Naive thymus-derived CD4-positive, alpha-beta T cell (primary cell): ENCODE measurements at places on chromosomes 1 and 21. TPM values are rescaled to one million over a fixed set of nuclear protein-coding genes. Genes with fewer than 3 reads are reported as not detected.

DNA sequence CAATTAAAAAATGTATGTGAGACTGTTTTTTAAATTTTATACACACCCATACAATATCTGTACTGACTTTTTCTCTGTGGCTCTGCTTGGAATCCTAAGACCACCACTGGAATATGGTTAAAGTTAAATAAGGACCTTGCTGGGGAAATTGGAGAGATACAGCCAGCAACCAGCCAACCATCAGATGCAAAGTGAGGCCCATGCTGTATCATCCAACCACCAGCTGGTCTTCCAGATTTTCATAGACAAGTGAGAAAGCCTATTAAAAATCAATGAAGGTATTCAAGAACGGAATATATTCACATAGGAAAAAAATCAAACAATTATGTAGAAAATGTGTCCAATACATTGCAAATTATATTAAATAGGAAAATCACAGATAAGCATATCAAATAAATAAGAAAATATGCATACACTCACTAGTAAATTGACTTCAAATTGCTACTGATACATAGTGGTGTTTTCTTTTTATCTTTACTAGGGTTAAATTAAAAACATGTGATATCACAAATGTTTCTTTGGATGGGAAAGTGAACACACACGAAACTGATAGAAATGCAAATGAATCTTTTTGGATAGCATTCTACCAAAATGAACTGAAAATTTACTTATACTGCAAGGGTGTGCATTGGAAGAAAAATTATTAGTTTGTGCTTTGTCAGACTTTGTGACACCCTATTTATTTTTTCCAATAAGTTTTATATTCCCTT is 1486.3 kb downstream of the BRINP3 start:
- DNase-seq = no peak

DNA sequence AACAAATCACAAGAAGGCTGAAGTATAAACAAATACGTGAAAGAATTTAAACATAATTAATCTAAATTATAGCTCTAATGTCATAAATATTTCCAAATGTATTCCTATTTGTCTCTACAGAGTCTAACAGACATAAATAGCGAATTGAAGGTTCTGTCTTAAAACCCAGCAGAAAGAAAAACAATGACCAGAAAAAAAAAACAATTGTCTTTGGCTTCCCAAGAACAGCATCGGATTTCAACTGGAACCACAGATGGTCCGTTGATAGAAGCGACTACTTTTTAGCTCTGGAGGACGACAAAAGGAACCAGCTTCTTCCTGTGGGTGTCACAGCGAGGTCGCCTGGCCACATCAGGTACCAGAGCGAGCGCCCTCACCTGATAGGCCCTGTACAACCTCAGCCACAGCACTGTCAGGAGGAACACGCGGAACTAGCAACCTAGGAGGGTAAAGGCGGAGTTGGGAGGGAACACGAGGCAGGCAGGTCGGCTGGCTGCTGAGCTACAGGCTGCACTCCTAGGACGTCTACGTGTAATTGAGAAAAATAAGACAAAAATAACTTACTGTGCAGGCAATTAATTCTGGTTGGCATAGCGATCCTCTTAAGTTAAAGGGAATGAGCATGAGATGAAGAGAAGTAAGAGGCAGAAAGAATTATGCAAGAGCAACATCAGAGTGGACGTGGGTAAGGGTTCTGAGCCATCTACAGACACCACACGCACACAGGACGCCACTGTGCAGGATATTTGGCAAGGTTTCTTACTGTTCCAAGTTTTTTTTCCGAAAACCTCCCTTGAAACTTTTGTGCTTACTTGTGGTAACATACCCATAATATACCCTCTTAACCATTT is 16.7 kb upstream of the PRDM15 start:
- peak; percentile 64 for DNase-seq

- DNase-seq = peak; percentile 27
These were observed 9.9 kb downstream of the TGFBR3 start for GRCh38 chr1:91876040-91876470.

DNA sequence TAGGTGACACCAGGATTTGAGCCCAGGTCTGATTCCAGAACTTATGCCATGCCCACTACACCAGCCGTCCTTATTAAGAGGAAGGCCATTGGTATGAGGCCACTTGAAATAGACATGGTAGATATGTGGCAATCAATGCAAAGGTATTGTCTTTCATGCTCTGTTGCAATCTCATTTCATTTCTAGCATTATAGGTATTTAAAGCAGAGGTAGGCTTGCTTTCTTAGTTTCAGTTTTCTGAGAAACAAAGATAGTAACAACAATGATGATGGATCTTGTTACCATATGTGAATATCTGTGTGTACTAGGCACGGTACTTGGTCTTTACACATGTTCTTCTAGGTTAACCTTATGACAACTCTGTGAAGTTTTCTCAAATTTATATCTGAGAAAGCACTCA is 113.1 kb downstream of the FGGY start:
- no peak for DNase-seq

DNA sequence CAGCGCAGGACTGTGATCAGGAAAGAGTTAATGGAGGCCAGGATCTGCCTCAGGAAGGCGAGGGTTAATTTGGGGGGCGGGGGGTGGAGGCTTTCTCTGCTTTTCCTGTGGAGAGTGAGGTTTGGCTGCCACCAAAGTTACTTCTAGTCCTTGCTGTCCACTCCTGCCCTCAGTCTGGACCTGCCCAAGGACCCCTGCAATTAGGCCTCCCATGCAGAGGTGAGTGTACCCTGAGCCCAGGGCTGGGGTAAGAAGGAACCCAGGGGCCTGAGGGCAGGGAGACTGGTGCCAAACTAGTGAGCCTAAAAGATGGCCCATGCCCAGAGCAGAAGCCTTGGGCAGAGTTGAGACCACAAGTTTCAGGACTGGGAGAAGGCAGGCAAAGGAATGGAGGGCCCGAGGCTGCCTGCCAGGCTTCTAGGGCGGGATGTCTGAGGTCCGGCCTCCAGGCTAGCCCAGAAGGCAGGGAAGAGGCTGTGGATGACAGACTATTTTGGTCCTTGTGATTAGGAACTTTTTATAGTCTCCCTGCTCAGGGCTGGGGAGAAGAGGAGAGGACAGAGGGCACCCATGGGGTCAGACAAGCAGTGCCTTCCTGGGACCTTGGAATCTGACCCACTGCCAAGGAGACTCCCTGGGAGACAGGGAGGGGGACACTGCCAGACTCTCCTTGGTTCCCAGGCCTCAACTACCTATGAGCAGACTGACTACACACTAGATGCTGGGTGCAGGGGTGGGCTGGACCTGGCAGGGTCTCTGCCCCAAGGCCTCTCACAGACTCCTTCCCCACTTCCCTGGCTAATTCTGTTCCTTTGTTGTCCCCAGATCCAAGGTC is at the start of gene FAM110D:
TSS of gene FAM110D (plus strand) at position 172 of the 835 bp plus-strand sequence. CDS start 2,213 bp downstream, outside the sequence.
- no peak for DNase-seq

- DNase-seq = peak; percentile 16
These were observed 1.0 kb upstream of the CDKN2C start for GRCh38 chr1:50968821-50969610.

DNA sequence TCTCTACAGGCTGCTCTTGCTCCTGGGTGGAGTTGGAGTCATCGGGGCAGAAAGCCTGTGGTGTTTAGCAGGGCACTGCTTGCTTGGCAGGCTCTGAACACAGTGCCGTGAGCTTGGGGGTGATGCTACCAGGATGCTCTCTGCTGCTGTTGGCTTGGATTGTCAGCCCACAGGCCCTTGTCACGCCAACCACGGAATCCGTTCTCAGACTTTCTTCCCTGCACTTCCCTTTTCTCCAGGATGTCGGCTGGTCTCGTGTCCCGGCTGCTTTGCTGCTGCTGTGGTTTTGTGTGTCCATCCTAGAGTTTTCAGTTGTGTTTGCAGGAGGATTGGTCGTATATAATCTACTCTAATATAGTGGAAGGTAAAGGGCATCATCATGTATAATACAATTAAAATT is 44.4 kb upstream of the TTC34 start:
- no peak for DNase-seq

- DNase-seq = no peak
These were observed 3.5 kb upstream of the SLC44A5 start for GRCh38 chr1:75614399-75614756.

DNA sequence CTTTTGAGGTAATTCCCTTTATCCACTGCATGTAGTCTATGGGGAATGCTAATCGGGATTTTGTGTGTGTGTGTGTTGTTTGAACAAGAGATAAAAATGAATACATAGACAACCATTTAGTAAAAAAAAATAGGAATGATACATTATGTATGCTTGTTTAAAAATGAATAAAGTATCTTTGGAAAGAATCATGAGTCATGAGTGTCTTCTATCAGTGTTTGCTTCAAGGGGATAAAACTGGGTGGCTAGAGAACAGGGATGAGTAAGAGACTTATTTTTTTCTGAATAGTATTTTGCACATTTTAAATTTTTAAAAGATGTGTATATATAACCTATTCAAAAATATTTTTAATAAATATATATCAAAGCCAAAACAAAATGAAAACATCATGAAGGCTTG is 839.4 kb upstream of the ADGRL4 start:
- no peak for DNase-seq

GRCh38 chr1:119981986-119982815 is 85.9 kb upstream of the ADAM30 start:
- no peak for DNase-seq

DNA sequence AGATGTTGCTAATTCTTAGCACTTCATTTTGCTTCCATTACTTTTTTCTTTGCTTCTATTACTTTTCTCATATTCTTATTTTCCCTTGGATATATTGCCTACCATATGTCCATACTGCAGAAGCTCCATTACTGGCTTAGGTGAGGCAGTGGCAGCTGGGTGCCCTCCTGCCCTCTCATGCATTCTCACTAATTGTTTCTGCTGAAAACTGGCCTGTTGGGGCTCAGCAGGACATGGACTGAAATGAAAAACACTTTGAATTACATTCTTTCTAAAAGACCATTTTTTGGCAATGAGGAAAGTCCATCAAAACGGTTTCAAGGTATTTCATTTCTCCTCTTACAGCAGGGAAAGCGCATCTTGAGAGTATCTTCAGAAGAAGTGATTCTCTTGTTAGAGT is 122.9 kb downstream of the MAST2 start:
- DNase-seq = no peak

- peak; percentile 38 for DNase-seq
These were observed 25.5 kb downstream of the TNFRSF8 start for GRCh38 chr1:12088607-12089006.

DNA sequence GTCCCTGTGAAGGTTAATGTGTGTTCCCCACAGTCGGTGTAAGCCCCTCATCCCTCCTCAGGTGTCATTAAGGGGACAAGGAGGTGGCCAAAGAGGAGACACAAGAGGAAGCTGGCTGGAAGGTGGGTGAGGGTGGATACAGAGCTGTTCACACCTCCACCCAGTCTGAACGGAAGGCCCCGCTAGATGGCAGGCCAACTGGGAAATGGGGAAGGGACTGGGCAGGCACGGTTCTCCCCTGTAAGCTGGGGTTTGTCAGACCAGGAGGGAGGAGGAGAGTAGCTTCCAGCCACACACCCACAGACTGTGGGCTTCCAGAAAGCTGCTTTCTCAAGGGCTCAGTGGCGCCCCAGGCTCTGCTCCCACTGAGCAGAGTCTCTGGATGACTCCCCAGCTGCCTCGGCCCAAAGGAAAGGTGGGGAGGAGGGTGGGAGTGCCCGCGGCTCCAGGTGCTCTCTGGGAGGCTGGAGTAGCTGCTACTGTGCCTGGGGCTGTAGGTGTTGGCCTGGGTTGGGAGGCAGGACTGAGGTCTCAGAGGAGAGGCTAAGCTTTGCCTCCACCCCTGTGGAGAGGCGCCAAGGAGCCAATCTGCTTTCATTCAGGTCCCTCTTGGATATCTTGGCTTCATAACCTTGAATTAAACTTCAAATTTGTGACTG is 41.2 kb downstream of the PCP4 start:
- DNase-seq = no peak

DNA sequence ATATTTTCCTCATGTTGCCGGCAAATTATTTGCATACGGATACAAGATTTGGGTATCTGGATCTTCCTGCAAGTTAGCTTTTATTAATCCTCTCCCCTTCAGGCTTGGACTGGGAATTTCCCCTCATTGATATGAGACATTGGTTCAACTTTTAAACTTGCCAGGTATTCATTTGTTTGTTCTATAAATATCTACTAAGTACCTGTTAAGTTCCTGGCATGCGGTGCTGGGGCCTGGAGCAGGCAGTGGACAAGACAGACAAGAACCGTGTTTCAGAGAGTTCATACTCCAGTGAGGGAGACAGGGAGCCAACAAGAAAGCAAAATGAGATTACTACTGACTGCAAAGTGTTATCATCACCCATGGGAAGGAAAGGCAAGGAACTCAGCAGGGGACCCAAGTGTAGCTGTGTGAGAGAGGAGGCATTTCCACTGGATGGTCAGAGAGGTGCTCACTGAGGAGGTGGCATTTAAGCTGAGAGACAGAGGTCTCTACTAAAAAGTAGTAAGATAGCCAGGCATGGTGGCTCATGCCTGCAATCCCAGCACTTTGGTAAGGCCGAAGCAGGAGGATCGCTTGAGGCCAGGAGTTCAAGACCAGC is 39.1 kb upstream of the FHAD1 start:
- DNase-seq = no peak

DNA sequence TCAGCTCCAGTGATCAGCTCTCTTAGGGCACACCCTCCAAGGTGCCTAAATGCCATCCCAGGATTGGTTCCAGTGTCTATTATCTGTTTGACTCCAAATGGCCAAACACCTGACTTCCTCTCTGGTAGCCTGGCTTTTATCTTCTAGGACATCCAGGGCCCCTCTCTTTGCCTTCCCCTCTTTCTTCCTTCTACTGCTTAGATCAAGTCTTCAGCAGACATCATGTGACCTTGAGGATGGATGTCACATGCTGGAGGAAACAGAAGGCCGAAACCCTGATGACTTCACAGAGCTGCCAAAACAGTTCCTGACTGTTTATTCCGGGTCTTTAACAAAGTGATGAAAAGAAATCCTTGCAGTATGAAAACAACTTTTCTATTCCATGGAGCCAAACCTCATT is 24.4 kb upstream of the WDR26 start:
- no peak for DNase-seq

GRCh38 chr1:55352080-55352810 is 137.1 kb upstream of the USP24 start:
- no peak for DNase-seq

The S100PBP gene
- total RNA-seq = 36.3 TPM

The RTCA gene
- total RNA-seq = 37.8 TPM

The EPHB2 gene
- not detected in 2 replicates for total RNA-seq

The JAK1 gene
- total RNA-seq = 202 and 210 TPM in 2 replicates

The IL23R gene
- not detected for total RNA-seq

The OR2M3 gene
- total RNA-seq = 0.03 TPM

The SLC37A1 gene
- 18.1 TPM for total RNA-seq

The RHD gene
- not detected for total RNA-seq

The LCE2B gene
- total RNA-seq = not detected

The TSSK3 gene
- total RNA-seq = 2.7 TPM

The OR2G3 gene
- not detected for total RNA-seq

The SLC5A3 gene
- 44.2 and 45.5 TPM in 2 replicates for total RNA-seq

The GUCA2A gene
- total RNA-seq = not detected
